ENCODE measurements at places on chromosomes 13 and 19. TPM values are rescaled to one million over a fixed set of nuclear protein-coding genes. Genes with fewer than 3 reads are reported as not detected.

Gene TMEM238
- total RNA-seq = 0.24 TPM

Gene RASIP1
- total RNA-seq = 15.3 TPM

Gene SCN1B
- 44.3 TPM for total RNA-seq

DNA sequence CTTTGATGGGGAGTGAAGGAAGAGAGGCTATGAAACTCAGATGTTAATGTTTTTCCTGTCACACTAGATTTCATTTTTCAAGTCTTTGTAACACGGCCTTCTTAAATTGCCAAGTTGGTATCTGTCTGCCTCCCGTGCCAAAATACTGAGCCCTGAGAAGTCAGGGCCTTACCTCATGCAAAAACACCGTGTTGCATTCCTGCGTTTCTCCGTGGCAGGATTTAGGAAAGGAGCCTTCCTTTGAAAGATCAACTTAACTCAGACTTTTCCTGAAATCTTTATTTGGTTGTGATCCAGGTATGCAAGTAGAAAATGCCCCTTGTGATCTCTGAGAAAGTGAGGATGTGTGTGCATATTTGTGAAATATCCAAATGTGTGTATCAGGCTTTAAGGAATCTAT is 1291.0 kb upstream of the SLC10A2 start:
- no peak for DNase-seq

DNA sequence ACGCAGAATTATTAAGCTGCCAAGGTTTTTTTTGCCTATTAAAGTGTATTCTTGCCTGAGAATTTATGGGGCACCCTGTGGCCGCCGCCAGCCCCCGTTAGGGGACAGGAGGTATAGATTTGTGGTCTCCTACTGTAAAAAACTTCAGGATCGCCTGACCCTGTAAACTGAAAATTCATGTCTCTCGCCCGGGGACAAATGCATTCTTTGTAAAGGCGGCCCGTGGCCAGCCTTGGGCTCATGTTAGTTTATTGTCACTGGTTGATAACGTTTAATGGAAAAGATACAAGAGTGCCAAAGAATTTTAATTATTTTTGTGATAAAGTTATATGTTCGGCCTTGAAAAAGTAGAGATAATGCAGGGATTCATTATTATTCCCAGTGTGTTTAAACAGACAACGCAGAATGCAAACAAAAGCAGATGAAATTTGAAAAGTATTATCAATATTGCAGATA is 141.7 kb downstream of the URI1 start:
- peak; percentile 18 for DNase-seq

- DNase-seq = no peak
These were observed 2.9 kb downstream of the CACTIN start for GRCh38 chr19:3623716-3624115.

DNA sequence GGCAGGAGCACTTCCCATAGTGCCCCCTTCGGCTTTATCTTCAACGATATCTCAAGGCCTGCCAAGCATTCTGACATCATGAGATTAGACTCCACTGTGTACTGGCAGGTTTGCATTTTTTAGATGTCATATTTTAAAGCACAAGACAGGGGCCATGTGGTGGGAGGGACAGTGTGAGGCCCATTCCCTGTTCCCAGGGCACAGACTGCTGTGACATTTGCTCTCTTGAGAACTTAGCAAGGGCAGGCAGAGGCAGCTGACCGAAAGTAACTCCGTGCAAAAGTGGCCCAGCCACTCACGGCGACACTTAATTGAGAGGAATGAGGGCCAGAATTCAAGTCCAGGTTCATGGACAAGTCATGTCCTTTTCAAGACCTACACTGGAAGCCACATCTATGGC is 201.8 kb downstream of the COL4A1 start:
- no peak for DNase-seq

DNA sequence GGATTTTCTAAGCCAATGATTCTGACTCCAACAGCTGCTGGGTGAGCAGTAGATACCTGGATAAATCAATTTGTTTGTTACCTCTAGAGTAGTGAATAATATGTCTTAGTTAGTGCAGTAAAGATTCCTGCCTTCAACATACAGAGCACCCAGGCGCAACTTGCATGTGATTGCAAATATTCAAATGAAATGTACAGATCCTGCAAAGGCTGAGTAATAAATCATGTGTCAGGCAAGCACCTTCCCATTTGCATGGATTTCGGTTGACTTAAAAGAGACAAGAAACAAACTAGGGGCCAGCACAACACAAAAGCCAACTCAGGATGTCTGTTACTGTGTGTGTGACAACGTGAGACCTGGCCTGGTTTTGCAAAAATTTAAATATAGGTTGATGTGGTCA is 79.7 kb downstream of the TNFSF11 start:
- DNase-seq = no peak

- DNase-seq = no peak
These were observed 1394.8 kb upstream of the SLC10A2 start for GRCh38 chr13:104461049-104461448.
